ENCODE measurements at places on chromosomes 7 and 10. TPM values are rescaled to one million over a fixed set of nuclear protein-coding genes. Genes with fewer than 3 reads are reported as not detected.

- H3K27me3 ChIP-seq: no peaks in the 10 kb centered on the region
- DNase-seq: no peak
- no peak overlapping the region for H3K4me3 ChIP-seq
- no peaks in the 10 kb centered on the region for H3K4me1 ChIP-seq
Measured at GRCh38 chr10:65950075-65950474, 975.8 kb upstream of the LRRTM3 start.

Gene AEBP1
- 16.7 TPM for total RNA-seq

Gene ADRA2A
- 0.06 TPM for total RNA-seq

Gene LDB3
- total RNA-seq: not detected

DNA sequence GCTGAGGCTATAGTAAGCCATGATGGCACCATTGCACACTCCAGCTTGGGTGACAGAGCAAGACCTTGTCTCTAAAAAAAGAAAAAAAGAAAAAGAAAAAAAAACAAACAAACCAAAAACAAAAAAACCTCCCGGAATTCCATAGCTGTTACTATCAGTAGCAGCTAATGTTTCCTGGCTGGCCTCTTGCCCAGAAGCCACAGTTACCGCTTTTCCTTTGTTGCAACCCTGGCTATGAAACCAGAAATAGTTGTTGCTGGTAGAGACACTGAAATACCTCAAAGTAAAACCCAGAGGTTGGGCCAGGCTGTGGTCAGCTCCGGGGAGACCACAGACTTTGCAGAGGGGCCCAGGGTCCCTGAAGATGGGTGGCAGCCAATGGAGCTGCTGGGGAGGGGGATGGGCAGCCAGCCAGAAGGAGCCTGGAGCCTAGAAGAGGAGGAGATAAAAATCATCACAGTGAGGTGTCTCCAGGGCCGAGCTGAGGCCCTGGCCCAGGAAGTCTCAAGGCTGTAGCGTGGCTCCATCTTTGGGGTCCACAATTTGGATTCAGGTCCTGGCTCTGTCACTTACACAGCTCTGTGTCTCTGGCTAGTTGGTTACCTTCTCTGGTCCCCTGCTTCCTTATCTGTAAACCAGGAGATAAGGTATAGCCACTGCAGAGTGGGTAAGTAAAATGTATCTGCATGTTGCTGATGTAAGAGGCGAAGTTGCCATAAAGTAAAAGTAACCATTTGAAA, 3.4 kb upstream of the CHST12 start:
- H3K4me1 ChIP-seq: peaks cover 5% of the 10 kb centered on the region
- no peak overlapping the region for H3K27ac ChIP-seq
- no peaks in the 10 kb centered on the region for H3K27me3 ChIP-seq

Gene TRIM74
- total RNA-seq: 0.36 TPM

Gene SRGN
- not detected for total RNA-seq

GRCh38 chr10:71084061-71084817, 128.1 kb upstream of the UNC5B start:
- no peaks in the 10 kb centered on the region for H3K36me3 ChIP-seq
- no peaks in the 10 kb centered on the region for H3K27me3 ChIP-seq
- H3K27ac ChIP-seq: no peak overlapping the region

GRCh38 chr7:138004936-138005335, 3.0 kb upstream of the CREB3L2 start:
- H3K27ac ChIP-seq: no peak overlapping the region
- no peaks in the 10 kb centered on the region for H3K27me3 ChIP-seq
- H3K4me3 ChIP-seq: no peak overlapping the region
- no peaks in the 10 kb centered on the region for H3K36me3 ChIP-seq
- H3K4me1 ChIP-seq: peaks cover 3% of the 10 kb centered on the region

DNA sequence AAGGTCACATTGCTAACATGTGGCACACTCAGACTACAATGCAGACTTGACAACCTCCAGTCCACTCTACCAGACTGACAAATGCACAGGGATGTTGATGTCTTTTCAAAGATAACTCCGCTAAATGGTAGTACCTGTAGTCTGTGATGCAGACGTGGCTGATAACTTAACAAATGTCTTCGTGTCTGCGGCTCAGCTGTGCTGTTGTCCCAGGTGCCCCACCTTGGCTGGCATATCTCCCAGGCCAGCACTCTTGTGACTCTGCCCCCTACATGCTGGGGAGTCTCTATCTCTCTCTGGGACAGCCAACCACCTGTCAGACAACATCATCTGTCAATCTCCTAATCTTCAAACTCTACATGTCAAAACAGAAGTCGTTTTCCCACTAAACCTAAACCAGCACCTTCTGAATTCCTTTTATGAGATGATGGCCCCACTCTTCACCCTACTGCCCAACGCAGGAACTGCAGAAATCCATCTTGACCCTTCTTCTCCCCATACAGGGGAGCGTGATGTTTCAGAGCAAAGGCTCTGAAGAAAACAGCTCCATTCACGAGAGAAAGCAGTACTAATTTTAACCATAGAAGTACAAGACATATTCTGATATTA, 156.4 kb downstream of the USP6NL start:
- DNase-seq: no peak
- H3K36me3 ChIP-seq: no peaks in the 10 kb centered on the region
- no peaks in the 10 kb centered on the region for H3K4me1 ChIP-seq
- no peak overlapping the region for H3K27ac ChIP-seq
- no peak overlapping the region for H3K4me3 ChIP-seq

All from neural progenitor cell (in vitro differentiated cells).